Stimulated activated CD8-positive, alpha-beta memory T cell treated with anti-CD3 and anti-CD28 coated beads, Interleukin-7, amount 100 ng/mL, for 4 hours (primary cell): ENCODE measurements at places on chromosomes 11 and 22.

- peak; percentile 92 for DNase-seq
Observed at GRCh38 chr22:18077639-18078328, at the start of gene PEX26. Gene PEX26 (plus strand): TSS chr22:18077990. CDS start chr22:18078377, 387 bp downstream.

- DNase-seq, result peak; percentile 68
Observed at GRCh38 chr11:76152086-76152681, 54.1 kb downstream of the WNT11 start.

- DNase-seq, result no peak
Observed at GRCh38 chr11:40338739-40339138, 1120.7 kb downstream of the LRRC4C start.

- DNase-seq, result no peak
Observed at GRCh38 chr22:48500471-48501230, 1327.0 kb downstream of the BRD1 start.

DNA sequence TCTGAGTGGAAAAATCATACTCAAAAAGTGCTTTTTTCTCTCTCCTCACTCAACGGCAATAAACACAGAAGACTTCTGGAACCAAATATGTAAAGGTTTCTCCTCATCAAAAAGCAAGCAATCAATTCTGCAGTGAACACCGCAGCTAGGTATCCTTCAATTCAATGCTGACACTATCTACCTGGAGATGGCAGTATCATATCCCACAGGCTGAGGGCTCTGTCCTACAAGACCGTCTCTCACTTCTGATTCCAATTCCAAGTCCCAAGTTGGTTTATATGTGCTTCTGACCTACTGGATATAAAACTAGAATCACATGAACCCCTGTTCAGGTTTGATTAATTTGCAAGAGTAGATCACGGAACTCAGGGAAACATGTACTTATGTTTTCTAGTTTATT, 59.7 kb upstream of the LUZP2 start:
- no peak for DNase-seq

GRCh38 chr11:77636731-77637344, 756 bp downstream of the CLNS1A start:
- no peak for DNase-seq

DNA sequence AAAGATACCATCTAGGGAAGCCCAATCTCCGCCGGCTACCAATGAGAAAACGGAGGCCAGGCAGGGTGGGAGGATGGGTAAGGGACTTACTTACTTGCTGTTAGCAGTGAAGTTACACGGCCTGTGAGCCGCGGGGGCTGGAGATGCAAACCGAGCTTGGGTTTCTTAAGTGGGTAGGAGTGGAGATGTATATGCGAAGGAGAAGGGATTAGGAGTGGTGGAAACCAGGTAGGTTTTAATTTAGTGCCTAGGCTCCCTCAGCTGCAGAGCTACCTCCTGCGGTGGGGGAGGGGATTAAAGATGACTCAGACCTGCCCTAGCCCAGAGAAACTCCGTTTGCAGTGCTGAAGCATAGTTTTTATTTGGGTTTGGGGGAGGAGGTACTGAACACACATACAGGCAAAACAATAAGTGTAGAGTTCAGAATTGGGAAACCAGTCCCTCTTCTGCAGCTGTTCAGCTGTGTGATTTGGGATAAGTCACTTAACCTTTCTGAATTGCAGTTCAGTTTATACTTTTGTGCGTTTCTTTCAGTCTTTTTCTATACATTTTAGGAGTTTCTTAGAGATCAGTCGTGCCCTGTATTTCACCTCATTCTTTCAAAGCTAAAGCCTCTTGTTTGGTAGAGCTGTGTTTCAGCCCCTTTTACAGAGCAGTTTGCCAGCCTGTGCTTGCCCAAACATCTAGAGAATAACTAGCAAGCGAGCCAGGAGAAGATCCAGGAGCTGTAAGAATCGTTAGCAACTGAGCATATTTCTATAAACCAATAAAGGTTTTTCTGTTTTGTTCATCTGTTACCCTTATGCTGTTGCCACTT, 596 bp upstream of the TNRC6B start:
- DNase-seq, result peak; percentile 62

GRCh38 chr11:111778047-111778558, 11.9 kb upstream of the PPP2R1B start:
- no peak for DNase-seq

DNA sequence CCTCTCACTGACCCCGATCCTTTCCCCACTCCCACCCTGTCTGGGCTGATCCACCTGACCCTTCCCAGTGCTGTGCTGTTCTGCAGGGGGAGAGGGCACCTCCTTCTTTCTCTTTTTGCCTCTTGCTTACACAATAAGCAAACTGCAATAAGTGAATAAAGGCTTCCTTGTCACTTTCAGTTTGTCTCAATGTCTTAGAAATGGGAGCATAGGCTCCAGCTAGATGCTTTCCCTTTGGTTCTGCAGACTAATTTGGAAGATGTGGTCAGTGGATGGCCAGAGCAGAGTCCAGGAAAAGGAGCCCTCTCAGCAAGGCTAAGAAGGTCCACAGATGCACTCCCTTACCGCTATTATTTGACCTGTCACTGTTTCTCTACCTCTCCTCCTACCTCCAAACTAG, 9.4 kb downstream of the OR8B12 start:
- DNase-seq, result no peak

GRCh38 chr11:2810411-2811205, 75.0 kb downstream of the CDKN1C start:
- DNase-seq, result no peak

- DNase-seq, result no peak
Observed at GRCh38 chr11:64037027-64037634, 1.4 kb downstream of the FLRT1 start.

GRCh38 chr11:19444231-19444630, 203.5 kb upstream of the E2F8 start:
- no peak for DNase-seq

GRCh38 chr11:34680918-34681586, 60.2 kb downstream of the EHF start:
- DNase-seq, result no peak

DNA sequence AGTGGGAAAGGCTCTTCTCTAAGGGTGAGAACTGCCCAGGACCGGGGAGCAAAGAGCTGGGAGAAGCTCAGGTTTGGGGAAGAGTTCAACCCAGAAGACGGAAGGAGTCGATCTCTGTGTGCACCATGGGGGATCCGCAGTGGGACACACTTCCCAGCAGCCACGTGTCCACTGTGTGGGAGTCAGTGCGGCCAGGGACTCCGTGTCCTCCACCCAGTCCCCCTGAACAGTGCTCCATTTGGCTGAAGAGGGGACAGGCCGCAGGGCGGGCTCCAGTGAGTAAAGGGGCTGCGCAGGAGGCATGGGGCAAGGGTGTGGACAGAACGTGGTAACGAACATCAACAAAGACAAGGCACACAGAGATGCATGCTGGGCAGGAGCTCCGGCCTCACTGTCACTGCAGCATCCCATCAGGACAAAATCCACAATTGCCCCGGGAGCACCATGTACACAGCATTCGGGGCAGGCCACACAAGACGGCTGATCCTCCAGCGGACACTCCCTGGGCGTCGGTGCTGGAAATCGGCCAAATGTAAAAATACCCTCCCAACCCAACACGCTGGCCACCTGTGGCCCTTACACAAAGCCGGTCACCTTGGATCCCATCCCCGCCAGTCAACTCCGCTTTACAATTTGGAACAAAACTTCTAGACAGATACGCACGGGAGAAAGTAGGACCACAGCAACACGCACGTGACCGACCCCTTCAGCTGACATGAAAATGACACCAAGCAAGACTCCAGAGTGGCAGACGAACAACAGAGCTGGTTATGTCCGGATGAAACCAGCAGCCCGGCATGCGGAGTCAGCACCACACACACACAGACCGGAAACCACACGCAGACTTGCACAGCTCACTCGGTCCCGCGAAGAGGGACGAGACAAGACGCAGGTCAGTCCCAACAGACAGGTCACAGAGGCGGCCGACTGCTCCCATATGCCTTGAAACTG, 366.8 kb downstream of the SHANK2 start:
- DNase-seq, result no peak

- DNase-seq, result no peak
Observed at GRCh38 chr22:36201630-36202319, at the start of gene APOL4. Gene APOL4 (minus strand): TSS chr22:36201809. CDS start chr22:36201734, 75 bp downstream.

- peak; percentile 42 for DNase-seq
Observed at GRCh38 chr22:36486619-36487384, 5.4 kb upstream of the TXN2 start.

DNA sequence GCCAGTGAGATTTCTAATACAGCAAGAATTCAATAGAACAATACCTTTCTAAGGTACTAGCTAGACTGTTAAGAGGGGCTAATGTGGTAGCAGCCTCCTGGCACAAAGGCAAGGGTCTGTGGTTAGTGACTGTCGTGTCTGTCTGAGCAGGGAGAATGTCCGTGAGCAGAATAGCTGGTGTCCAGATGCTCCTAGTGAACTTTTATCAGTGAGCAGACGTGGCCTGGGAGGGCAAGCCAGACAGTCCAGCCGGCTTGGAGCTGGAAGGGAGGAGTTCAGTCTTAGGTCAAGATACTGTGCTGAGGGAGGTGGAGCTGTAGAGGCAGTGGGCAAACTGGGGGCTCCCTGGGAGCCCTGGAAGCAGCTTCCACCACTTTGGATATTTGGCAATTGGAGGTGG, 138.6 kb downstream of the TEAD1 start:
- DNase-seq, result no peak

DNA sequence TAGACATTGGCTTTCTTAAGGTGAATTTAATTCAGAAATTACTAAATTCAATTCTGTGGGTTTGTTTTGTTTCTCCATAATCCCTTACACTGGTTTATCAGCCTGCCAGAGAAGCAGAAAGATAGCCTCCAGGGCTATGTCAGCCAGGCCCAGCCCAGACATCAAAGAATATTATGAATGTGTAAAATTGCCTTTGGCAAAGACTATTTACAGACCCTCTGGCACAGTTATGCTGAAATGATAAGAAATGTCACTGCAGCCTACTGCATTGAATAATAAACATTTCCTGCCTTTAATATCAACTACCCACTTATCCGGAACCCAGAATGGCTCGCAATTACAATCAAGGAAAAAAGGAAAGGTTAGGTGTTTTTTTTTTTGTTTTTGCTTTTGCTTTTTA, 562.5 kb upstream of the LRRC4C start:
- DNase-seq, result no peak
